Cerebellar nuclear complex (tissue), 1 donor: ENCODE measurements at places on chromosomes 12 and 14.

GRCh38 chr12:127383281-127383680 is 883.7 kb upstream of the TMEM132C start:
- DNase-seq, result no peak

- no peak for DNase-seq
Observed at GRCh38 chr12:43882578-43883178, 46.8 kb downstream of the TMEM117 start.

GRCh38 chr14:58488550-58488949 is 61.0 kb downstream of the KIAA0586 start:
- DNase-seq, result no peak

DNA sequence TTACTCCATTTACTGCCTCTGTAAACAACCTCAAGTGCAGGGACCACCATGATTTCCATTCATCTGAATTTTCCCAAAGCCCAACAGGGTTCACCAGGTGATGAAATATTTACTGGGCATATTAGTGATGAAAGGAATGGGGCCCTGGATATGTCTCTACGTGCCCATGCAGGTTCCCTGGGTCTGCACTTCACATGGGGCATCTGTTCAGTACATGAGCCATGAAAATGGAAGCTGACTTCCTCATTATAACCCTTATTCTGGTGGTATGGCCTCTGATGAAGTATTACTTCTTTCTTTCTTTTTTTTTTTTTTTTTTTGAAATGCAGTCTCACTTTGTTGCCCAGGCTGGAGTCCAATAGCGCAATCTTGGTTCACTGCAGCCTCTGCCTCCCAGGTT is 26.5 kb upstream of the CORO1C start:
- no peak for DNase-seq

DNA sequence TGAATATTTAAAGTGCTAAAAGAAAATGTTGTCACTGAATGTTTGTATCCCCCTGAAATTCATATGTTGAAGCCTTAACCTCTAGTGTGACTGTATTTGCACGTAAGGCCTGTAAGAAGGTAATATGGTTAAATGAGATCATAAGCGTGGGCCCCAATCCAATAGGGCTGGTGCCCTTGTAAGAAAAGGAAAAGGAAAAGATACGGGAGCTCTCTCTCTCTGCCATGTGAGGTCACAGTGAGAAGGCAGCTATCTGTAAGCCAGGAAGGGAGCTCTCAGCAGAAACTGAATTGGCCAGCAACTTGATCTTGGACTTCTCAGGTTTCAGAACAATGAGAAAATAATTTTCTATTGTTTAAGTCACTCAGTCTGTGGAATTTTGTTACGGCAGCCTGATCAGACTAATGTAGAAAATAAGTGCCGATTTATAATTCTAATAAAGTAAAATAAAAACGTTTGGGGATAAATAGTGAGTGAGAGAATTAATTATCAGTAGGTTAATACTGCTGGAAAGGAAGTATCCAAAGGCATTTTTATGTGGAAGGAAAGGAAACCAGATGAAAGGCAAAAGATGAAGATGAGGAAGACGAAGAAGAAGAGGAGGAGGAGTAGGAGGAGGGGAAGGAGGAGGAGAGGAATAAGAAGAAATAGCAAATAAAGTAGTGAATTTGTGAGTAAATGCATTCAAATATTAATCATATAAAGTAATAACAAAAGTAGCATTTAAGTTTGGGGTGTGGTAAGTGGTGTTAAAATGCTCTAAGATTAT is 188.5 kb upstream of the KRR1 start:
- DNase-seq, result no peak

- no peak for DNase-seq
Observed at GRCh38 chr14:42715316-42715715, 1108.6 kb downstream of the LRFN5 start.

DNA sequence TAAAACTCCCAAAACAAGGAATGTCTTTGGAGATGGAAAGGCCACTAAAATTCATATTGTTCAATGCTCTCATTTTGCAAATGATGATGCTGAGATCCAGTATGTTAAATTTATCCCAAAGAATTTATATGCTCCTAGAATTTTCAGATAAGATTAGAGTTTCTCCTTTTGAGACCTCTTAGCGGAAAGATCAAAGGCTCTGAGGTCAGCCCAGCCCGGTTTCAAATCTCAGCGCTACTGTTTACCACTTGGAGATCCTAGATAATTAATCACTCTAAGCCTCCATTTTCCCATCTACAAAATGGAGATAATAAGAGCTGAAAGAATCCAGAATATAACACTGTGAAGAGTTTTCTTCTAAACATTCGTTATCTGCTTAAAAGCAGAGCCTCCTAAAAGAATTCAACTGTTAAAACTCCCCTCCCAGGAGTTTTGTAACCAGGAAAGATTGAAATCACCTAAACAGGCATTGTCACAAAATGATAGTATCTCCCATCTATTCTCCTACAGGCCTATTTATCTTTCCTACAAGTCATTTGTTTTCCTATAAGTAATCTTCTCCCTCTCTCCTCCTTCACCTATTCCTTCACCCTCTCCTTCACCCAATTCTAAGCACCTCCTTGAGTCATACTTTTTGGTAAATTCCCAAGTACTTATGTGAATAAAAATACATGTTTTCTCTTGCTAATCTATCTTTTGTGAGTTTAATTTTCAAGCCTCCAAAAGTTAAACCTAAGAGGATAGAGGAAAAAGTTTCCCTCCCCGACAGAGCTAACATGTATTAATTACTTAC is 16.7 kb downstream of the DUSP6 start:
- no peak for DNase-seq
